ENCODE measurements at places on chromosomes 7 and 10.

DNA sequence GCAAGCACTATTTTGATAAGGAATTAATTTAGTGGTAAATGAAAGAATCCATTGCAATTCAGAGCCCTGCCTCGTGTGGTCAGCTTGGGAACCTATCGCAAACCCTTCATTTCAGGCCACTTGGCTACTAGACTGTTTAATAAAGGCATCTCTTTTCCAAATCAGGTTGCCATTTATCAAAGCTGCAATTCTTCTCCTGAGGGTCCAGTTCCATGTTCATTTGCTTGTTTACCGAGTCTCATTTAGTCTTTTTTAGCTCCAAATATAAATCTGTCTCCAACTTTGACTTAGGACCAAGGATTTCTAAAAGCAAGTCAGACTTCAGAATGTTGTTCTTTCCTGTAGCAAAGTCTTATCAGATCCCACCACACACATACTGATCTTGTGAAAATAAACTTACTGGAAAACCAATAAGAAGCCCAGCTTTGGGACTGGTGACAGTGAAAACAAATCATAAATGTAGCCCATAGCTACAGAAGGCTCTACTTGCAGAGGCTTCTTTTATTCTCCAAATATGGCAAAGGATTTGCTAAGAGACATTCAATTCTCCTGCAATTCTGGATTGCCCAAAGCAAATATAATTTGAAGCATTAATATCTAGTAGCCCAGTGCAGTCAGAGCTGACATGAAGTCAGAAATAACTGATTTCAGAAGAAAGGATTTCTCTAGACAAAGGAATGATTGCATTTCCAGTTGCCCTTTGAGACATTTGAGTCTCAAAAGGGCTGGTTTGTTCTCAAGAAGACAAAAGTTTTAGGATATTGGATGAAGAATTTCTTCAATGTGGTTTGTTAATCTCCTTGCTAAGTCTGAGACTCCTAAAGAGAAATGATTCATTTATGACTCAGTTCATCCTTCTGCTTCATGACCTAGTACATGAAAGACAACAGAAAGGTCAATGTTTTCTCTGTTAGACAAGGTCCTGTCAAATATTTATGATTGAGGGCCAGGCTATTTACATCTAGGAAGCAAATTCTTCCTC is 28.0 kb downstream of the PPP1R3C start:
- no peak for DNase-seq

- no peak for DNase-seq
Measured at GRCh38 chr10:68955355-68955831, 577 bp upstream of the DDX21 start.

DNA sequence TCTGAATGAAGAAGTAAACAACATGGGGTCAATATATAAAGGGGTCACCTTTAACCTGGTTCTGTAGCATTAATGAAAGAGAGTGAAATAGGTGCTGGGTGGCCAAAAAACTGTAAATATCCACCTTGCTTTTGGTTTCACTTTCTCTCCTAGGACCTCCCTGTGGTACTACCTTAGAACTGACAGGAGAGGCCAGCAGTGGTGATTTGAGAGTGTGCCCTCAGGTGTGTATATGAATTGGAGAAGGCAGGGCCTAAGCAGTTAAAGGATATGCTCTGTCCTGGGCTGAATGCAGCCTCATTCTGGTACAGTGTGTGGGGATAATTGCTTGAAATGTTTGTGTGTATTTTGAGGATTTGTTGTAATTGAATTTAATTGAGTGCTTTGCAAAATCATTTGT is 62.0 kb downstream of the BBS9 start:
- peak; percentile 41 for DNase-seq

DNA sequence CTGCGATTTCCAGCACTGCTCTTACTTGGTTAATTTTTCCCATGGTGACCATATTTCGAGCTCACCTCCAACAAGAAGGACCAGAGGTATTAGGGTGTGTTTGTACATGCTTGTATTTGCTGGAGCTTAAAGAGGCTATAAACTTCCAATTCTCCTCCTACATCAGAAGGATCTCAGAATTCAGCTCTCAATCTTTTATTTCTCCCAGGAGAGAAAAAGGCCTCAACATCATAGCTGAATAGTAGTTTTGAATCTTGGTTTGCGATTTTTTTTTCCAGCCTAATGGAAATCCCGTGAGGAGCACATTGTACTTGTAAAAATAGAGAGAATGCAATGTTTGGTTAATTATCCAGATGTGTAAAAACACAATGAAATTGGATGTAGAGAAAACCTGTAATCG is 69.7 kb downstream of the CPVL start:
- DNase-seq, result no peak

DNA sequence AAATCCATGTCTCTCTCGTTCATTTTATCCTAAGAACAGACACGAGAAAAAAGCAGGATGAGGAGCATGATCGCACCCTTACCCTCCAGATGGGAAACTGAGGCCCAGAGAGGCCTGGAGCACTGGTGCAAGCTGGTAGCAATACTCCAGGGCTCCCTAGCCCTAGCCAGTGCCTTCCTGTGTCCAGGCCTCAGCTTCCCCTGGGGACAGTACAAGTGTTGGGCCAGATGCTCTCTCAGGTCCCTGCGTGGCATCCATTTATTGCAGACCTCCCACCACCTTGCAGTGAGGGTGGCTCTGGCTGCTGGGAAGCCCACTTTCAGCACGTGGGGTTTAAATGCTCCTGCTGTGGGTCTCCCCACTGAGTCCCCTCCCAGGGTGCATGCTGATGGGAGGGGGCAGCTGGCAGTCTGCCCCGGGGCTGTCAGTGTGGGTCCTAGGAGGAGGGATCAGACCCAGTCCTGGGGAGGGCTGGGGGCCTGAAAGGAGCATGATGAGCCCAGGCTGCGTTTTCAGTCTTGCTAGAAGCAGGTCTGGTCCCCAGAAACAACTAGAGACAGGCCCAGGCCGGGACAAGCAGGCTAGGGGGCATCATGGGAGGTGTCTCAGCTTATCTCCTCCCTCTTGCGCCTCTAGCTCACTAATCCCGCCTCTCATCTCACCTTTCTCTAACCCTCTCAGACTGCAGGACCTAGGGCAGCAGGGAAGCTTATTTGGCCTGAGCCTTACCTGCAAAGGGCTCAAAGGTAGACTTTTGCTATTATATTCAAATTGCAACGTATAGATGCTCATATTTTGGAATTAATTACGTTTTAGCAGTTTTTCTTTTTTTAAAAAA is 662 bp upstream of the PPIF start:
- no peak for DNase-seq

DNA sequence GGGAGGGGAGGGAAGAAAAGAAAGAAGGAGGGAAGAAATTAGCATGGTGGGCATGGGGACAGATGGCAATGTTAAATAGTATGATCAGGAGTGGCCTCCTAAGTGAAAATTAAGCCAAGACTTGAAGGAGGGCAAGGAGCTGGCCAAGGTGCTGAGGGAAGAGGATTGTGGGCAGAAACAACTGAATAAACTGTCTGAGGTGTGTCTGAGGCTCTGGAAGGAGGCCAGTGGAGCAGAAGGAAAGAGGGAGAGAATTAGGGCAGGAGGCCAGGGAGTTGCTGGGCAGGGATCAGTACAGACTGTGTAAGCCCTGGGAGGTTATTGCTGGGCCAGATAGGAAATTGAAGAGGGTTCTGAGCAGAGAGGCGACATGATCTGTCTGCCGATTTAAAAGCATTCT is 40.6 kb upstream of the VKORC1L1 start:
- DNase-seq, result no peak

DNA sequence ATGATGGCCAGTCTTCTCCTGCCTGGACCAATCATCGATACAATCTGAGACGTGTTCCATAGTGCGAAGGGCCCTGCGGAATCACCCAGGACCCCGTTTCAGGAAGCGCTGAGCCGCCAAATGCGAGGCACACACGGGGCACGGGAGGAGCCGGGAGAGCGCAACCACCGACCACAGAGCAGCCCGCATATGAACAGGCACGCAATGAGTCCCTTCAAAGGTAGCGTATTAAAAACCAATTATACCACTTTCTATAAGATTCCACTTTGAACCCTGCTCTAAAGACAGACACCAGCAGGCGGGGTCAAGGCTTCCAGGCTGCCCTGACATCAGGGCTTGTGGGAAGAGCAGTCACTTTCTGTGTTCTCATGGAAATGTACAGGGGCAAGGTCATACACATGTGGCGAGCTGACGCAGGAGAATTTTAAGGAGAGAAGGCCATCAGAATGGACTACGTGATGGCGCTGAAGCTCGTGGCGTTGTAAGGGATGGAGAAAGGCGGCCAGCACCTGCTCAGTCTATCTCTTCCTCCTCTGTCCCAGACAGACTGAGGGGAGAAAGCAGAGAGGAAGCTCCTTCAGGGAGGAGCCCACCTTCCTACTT is 46.2 kb downstream of the AMZ1 start:
- DNase-seq, result no peak

GRCh38 chr7:151865070-151865670 is 11.7 kb downstream of the PRKAG2 start:
- DNase-seq, result no peak

GRCh38 chr7:71235253-71235652 is 103.3 kb downstream of the GALNT17 start:
- DNase-seq, result no peak

- no peak for DNase-seq
Measured at GRCh38 chr10:69473304-69473990, 22.2 kb downstream of the TSPAN15 start.

- DNase-seq, result peak; percentile 68
Measured at GRCh38 chr7:76020031-76020714, 25.8 kb upstream of the TMEM120A start.

DNA sequence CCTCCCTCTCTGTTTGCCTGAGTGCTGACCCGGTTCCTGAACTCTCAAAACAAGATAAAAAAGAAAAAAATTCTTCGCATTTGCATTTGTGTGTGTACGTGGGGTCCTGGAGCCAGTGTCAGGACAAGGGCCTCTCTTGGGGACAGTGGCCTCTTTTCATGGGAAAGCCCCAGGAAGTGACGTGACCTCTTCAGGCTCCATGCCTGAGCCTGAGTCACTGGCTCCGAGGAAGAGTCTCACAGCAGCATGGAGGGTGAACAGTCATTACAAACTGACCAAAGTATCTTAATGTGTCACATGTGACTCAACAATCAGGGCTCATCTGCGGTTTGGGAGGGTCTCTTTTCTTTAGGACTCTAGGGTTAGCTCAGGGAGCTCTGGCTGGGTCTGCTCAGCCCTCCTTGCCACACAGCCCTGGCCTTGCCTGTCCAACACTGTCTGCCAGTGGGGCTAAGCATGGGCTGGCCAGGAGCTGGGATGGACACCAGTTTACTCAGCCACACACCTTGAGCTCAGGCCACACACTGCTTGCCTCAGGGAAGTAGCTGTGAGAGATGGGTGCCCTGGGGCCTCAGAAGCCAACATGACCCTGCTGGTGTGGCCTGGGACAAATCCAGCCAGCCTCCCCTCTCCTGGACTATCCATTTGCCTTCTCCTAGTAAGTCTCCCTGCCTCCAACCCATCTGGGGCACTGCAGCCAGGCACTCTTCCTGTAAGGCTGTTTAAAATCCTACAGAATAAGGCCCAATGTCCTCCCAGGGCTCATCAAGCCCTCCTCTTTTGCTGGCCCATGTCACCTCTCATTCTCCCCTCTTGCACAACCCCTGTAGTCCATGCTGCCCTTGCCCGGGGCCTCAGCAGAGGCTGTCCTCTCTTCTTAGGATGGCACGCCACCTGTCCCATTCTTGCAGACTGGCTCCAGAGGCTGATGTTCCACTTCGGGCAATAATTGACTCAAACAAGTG is 10.5 kb downstream of the TMEM273 start:
- peak; percentile 67 for DNase-seq

DNA sequence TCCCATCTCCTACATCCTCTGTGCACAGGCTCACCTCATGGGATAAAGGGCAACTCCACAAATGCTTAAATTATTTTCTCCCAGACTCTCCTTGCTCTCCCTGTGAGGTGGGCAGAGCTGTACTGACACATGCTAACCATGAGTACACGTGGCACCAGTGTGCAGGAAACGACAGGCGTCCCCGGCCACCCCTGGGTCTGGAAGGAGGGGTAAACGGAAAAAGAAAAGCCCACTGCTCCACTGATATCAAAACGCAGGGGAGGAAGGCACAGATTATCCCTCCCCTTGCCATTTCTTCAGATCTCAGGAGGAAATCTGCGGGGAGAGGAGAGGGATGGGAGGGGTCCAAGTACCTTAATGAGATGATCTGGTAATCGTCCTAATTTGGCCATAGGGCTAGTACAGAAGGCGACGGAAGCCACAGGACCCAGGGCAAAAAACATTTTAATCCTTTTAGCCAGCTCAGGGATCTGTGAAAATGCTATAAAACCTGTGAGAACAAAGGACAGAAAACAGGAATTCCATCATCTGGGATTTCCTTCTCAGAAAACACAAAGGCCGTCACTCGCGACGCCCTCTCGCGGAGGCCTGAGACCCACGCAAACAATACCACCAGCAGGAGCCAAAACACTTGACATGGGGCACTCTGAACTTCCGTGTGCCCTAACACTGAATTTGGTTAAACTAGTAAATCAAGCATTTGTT is 17.8 kb upstream of the CH25H start:
- no peak for DNase-seq

- DNase-seq, result no peak
Measured at GRCh38 chr10:52391927-52392602, 78.0 kb downstream of the DKK1 start.

GRCh38 chr10:115989621-115990020 is 283.4 kb downstream of the GFRA1 start:
- DNase-seq, result no peak

- no peak for DNase-seq
Measured at GRCh38 chr10:33412653-33413361, 78.3 kb upstream of the NRP1 start.

GRCh38 chr7:117679120-117679519 is 194.1 kb downstream of the CTTNBP2 start:
- no peak for DNase-seq

- DNase-seq, result no peak
Measured at GRCh38 chr7:112006071-112006470, 200.1 kb downstream of the DOCK4 start.

- DNase-seq, result no peak
Measured at GRCh38 chr7:4819560-4820404, 42.0 kb downstream of the PAPOLB start.

DNA sequence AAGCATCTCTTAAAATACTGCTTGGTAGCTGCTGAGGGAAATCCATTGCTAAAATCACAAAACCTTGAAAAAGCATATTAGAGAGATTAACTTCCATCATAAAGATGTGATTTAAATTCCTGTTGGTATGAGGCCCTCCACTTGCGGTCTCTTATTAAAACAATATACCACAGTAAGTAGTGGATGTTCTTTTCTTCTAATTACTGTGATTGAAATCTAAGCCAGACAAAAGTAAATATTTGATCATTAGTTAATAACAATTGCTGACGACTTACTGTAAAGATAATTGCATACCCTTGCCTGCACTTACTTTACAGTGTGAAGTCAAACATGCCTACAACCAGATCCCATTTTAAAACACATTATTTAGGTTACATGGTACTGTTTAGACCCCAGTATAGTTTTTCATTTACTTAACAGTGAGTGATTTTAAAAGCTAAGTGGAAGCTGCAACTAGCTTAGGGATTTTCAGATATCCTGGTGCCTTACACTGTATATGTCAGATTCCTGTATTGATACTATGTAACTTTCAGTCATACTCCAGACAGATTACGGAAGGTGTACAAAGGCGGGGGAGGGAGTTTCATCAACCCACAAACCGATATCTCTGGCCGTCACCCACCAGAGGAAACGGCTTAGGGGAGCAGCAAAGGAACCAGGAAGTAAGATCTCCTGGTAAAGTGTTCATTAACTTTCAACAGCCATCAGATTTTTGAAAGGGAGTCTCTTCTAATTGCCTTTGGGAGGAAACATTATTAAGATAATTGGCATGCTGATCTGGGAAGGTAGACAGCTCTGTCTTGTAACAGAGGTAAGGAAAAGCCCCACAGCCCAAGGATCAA is 986 bp downstream of the NRP1 start:
- DNase-seq, result peak; percentile 41

Data from CD4-positive, alpha-beta T cell treated with Interleukin-21 for 1 hour (primary cell).